ENCODE measurements at places on chromosomes 3 and 15. TPM values are rescaled to one million over a fixed set of nuclear protein-coding genes. Genes with fewer than 3 reads are reported as not detected.

The MTMR10 gene
- total RNA-seq, result 35.7 TPM

The HIGD2B gene
- not detected for total RNA-seq

The GPR171 gene
- 1.8 TPM for total RNA-seq

The IL17RD gene
- 31.8 TPM for total RNA-seq

The UROC1 gene
- total RNA-seq, result not detected

The CACNA2D2 gene
- total RNA-seq, result 1.5 TPM

The SH2D7 gene
- not detected for total RNA-seq

DNA sequence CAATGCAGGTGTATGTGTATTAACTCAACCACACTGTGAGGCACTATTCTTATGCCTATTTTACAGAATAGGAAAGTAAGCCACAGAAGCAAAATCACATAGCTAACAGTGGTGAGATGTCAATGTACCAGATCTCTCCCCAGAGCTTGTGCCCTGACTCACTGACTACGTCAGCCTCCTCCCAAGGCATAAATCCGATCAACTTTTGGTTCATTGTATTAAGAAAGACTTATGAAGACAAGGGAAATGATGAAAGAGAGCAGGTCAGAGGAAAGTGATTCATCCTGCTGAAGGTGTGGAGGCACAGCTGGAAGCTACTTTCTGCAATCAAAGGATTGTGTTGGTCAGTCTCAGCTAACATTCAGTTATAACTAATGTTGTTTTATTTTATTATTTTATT is 33.0 kb upstream of the SV2B start:
- H3K27ac ChIP-seq, result no peak overlapping the region
- DNase-seq, result no peak
- peaks cover 9% of the 10 kb centered on the region for H3K27me3 ChIP-seq

- H3K36me3 ChIP-seq, result no peaks in the 10 kb centered on the region
- no peak for DNase-seq
- H3K27ac ChIP-seq, result no peak overlapping the region
- no peak overlapping the region for H3K4me3 ChIP-seq
- no peaks in the 10 kb centered on the region for H3K27me3 ChIP-seq
Measured at GRCh38 chr3:105722943-105723556, 145.8 kb downstream of the CBLB start.

- H3K36me3 ChIP-seq, result no peaks in the 10 kb centered on the region
- H3K4me1 ChIP-seq, result no peaks in the 10 kb centered on the region
- H3K27ac ChIP-seq, result no peak overlapping the region
- H3K4me3 ChIP-seq, result no peak overlapping the region
Measured at GRCh38 chr15:52481915-52482314, 46.8 kb downstream of the MYO5A start.

DNA sequence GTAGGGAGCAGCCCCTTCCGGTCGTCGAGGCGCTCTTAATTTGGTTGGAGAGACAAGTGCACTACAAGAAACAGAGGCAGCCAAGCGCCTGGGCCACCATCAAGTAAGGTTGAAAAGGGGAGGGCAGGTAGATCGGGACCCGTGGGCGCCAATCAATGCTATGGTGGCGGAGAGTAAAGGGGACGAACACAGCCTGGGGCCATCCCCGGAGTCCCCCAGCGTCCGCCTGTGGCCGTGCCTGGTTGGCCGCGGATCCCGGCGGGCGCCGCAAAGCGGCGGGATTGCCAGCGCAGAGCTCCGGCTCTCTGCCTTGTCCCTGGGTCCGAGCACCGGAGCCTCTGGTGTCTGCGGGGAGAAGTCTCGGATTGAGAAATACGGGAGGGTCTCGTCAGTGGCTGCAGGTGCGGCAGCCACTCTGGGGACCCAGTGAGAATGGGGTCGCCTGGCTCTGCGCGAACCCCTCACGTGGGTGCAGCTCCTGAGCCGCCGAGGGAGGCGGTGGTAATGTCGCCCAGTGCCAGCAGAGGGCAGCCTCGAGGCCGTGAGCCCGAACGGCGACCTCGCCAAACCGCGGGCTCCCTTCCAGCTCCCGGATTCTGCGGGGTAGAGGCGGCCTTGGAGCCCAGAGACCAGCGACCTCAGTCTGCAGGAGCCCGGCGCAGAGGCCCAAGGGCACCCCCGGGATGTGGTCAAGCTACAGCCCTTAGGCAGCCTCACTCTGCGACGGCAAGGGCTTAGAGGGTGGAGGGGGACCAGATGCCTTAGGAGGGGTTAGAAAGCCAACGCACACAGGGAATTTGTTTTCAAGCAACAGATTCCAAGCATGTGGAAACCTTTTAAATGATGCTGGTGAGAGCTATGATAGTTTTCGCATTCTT is 10.8 kb downstream of the FOXL2 start:
- DNase-seq, result peak; percentile 47
- peak overlapping the region; percentile 65 for H3K4me3 ChIP-seq
- no peak overlapping the region for H3K27ac ChIP-seq
- peaks cover 10% of the 10 kb centered on the region for H3K27me3 ChIP-seq
- H3K36me3 ChIP-seq, result no peaks in the 10 kb centered on the region

GRCh38 chr3:158837240-158837639 is 35.4 kb downstream of the MFSD1 start:
- H3K27ac ChIP-seq, result no peak overlapping the region
- H3K4me1 ChIP-seq, result no peaks in the 10 kb centered on the region
- no peak for DNase-seq
- no peak overlapping the region for H3K4me3 ChIP-seq

DNA sequence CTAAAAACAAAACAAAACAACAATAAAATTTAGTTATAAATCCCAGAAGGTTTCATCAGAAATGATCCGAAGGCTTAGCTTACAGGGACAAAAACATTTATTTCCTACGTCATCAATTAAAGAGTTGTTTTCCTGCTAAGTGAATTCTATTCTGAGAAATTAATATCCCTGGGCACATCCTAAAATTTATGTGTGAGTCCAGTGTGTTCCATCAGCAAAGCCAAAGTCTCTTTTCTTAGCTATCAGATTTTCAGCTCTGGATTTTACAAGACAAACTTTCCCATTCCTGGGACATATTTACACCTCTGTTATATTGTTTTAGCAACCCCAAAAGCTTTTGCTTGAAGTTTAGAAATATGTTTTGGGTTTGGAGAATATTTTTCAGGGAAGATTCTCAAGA is 4.4 kb upstream of the TMC3 start:
- DNase-seq, result no peak
- no peaks in the 10 kb centered on the region for H3K27me3 ChIP-seq
- no peak overlapping the region for H3K4me3 ChIP-seq
- H3K4me1 ChIP-seq, result no peaks in the 10 kb centered on the region
- H3K36me3 ChIP-seq, result no peaks in the 10 kb centered on the region

DNA sequence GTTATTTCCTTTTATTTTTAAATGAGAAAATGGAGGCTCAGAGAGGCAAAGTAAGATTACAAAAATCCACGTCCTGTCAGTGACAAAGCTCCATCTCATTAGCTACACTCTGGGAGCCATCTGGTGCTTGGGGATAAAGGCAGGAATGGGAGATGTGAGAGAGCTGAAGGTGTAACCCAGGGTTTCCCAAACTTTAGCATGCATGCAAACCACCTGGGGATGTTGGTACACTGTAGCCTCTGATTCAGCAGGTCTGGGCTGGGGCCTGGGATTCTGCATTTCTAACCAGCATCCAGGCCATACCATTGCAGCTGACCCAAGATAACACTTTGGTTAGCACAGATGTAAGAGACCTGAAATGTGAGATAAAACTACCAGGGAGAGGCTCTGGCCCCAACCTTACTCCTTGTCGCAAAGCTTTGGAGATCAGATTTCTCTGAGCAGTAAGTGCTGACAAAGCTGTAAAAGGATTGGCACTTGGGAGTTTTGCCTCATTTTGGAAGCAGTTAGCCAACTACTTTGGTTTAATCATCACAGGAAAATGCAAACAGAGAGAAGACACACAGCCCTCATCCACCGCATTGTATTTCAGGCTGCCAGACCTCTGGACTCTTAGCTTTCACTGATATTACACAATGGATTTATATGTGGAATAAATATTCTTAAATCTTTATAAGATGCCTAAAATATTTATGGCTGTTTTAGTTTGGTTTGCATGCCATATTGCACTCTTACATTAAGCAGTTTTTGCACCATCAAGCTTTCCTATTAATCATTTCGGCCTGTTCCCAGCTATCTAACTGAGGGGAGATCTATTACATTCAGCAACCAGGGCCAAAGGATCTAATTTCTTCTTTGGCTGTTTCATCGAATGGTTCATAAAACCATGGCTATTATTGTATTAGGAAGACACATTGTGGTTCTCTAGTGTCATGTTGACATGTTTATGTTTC is 263.0 kb downstream of the EBLN2 start:
- no peaks in the 10 kb centered on the region for H3K27me3 ChIP-seq
- no peaks in the 10 kb centered on the region for H3K4me1 ChIP-seq
- H3K36me3 ChIP-seq, result no peaks in the 10 kb centered on the region
- no peak overlapping the region for H3K4me3 ChIP-seq
- no peak for DNase-seq

- H3K4me1 ChIP-seq, result no peaks in the 10 kb centered on the region
- DNase-seq, result no peak
- peak overlapping the region; percentile 60 for H3K27ac ChIP-seq
- no peak overlapping the region for H3K4me3 ChIP-seq
- H3K36me3 ChIP-seq, result no peaks in the 10 kb centered on the region
Measured at GRCh38 chr3:38133557-38134405, 3.1 kb downstream of the ACAA1 start.

DNA sequence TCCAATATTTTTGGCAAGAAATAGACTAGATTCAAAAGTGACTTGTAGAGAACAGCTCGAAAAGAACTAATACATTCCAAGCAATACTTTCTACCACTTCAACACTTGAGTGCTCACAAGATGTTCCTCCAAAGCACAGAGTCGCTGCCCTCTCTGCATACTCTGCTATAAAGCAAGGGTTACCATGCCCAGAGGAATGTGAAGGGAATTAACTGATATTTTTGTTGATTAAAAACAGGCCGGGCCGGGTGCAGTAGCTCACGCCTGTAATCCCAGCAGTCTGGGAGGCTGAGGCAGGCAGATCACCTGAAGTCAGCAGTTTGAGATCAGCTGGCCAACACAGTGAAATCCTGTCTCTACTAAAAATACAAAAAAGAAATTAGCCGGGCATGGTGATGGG is 57.6 kb upstream of the CSPG5 start:
- H3K4me3 ChIP-seq, result no peak overlapping the region
- H3K4me1 ChIP-seq, result no peaks in the 10 kb centered on the region
- DNase-seq, result no peak
- H3K36me3 ChIP-seq, result no peaks in the 10 kb centered on the region
- no peak overlapping the region for H3K27ac ChIP-seq

DNA sequence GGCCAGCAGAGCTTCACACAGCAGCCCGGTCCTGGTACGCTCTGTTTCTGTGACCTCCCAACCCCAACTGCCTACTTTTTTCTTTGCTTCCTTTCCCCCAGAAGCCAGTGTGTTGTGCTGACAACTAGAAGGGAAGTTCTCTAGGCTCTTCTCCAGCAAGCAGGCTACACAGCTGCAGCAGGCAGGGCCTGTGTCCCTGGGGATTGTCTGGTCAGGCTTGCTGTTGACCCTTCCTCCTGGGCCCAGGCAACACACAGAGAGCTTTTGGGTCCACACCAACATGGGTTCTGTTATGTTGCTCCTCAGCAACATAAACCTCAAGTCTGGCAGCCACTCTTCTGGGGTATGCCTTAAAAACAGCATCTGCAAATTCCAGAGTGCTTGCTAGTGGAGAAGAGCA is 36.2 kb upstream of the TSPAN3 start:
- H3K36me3 ChIP-seq, result no peaks in the 10 kb centered on the region

GRCh38 chr3:53166206-53166605 is 5.2 kb downstream of the PRKCD start:
- H3K4me3 ChIP-seq, result no peak overlapping the region
- no peak for DNase-seq

DNA sequence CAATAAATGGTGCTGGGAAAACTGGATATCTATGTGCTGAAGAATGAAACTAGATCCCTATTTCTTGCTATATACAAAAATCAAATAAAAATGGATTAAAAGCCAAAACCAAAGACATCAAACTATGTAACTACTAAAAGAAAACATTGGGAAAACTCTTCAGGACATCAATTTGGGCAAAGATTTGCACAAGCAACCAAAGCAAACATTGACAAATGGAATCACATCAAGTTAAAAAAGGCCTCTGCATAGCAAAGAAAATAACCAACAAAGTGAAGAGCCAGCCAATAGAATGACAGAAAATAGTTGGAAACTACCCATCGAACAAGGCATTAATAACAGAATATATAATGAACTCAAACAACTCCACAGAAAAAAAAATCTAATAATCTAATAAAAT is 1495.3 kb downstream of the SI start:
- no peak for DNase-seq
- H3K4me3 ChIP-seq, result no peak overlapping the region
- H3K27ac ChIP-seq, result no peak overlapping the region
- no peaks in the 10 kb centered on the region for H3K36me3 ChIP-seq
- H3K27me3 ChIP-seq, result no peaks in the 10 kb centered on the region
- H3K4me1 ChIP-seq, result no peaks in the 10 kb centered on the region

- H3K27me3 ChIP-seq, result no peaks in the 10 kb centered on the region
- H3K4me3 ChIP-seq, result no peak overlapping the region
- no peaks in the 10 kb centered on the region for H3K4me1 ChIP-seq
- H3K27ac ChIP-seq, result no peak overlapping the region
- H3K36me3 ChIP-seq, result no peaks in the 10 kb centered on the region
Measured at GRCh38 chr3:67578416-67578815, 76.0 kb downstream of the SUCLG2 start.

GRCh38 chr3:152309535-152310307 is 41.0 kb downstream of the MBNL1 start:
- peaks cover 17% of the 10 kb centered on the region for H3K4me1 ChIP-seq
- DNase-seq, result no peak
- H3K4me3 ChIP-seq, result no peak overlapping the region
- H3K36me3 ChIP-seq, result no peaks in the 10 kb centered on the region

DNA sequence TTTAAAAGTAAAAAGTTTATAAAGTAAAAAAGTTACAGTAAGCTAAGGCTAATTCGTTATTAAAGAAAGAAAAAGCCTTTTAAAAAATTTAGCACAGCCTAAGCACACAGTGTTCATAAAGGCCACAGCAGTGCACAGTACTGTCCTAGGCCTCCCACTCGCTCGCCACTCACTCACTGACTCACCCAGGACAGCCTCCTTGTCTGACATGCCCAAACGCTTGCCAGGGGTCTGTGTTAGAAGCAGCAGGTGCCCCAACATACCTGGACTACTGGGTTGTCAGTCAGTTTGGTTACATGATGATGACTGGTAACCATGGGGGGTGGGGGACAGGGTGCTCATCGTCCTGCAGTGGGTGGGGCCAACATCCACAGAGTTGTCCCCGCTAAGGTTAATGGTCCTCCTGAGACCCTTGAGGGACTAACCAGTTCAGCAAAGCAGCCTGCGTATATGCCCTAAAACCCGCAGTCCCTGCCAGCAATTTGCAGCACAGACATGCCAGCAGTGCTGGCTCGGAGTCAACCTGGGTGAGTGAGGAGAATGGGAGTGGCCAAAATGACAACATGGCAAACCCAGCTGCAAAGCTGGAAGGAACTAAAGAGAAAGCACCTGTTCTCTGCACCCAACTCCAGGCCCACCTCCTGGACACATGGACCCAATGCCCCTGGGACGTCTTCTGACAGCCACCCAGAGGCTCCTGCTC is 49.2 kb downstream of the CYFIP1 start:
- H3K4me3 ChIP-seq, result no peak overlapping the region
- no peaks in the 10 kb centered on the region for H3K4me1 ChIP-seq
- H3K36me3 ChIP-seq, result no peaks in the 10 kb centered on the region
- peak overlapping the region; percentile 36 for H3K27ac ChIP-seq

GRCh38 chr3:106193876-106194275 is 325.1 kb upstream of the CBLB start:
- H3K27me3 ChIP-seq, result no peaks in the 10 kb centered on the region
- H3K4me1 ChIP-seq, result no peaks in the 10 kb centered on the region
- no peaks in the 10 kb centered on the region for H3K36me3 ChIP-seq
- H3K4me3 ChIP-seq, result no peak overlapping the region
- DNase-seq, result no peak
